ENCODE measurements at places on chromosomes 16 and 17.

GRCh38 chr16:84942786-84943185 lies 68.5 kb downstream of the ZDHHC7 start:
- no peak for DNase-seq

DNA sequence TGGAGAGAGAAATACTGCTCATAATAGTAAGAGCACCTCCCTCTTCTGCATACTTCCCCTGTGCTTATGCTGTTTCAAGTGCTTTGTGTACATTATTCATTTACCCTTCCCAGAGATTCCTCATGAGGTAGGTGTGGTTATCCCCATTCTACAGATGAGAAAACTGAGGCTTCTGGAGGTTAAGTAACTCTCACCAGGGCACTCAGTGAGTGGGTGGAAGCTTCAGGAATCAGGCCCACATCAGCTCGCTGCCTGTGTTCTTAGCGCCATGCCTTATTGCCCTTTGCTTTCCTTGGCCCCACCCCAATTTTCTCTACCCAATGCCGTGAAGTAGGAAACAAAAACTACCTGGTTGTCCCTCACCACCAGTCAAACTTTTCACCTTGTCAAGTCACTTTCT lies 18.1 kb upstream of the ITGB3 start:
- DNase-seq, result no peak

GRCh38 chr17:77736199-77736585 lies 222.3 kb upstream of the TNRC6C start:
- DNase-seq, result no peak

DNA sequence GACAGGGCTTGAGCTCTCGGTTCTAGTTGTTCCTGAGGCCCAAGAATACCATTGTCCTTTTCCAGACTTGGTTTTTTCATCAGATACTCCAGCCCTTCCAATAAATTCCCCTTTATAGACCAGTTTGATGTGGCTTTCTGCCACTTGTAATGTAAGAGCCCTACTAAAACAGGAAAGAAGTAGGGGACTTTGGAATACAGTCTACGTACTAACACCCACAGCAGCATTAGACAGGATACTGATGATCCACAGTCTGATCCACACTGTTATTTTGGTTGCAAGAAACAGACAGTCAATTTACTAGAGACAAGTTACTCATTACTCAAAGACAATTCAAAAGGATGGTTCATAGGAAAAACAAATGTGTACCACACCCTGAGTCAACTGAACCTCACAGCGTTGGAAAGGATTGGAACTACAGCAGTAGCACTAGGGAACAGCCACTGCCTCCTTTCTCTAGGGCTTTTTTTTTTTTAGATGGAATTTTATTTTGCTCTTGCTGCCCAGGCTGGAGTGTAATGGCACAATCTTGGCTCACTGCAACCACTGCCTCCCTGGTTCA lies 45.9 kb upstream of the MED13 start:
- DNase-seq, result no peak

GRCh38 chr17:73802314-73802713 lies 158.1 kb upstream of the SDK2 start:
- DNase-seq, result no peak

- no peak for DNase-seq
Measured at GRCh38 chr17:31579265-31579664, 187.8 kb downstream of the RAB11FIP4 start.

DNA sequence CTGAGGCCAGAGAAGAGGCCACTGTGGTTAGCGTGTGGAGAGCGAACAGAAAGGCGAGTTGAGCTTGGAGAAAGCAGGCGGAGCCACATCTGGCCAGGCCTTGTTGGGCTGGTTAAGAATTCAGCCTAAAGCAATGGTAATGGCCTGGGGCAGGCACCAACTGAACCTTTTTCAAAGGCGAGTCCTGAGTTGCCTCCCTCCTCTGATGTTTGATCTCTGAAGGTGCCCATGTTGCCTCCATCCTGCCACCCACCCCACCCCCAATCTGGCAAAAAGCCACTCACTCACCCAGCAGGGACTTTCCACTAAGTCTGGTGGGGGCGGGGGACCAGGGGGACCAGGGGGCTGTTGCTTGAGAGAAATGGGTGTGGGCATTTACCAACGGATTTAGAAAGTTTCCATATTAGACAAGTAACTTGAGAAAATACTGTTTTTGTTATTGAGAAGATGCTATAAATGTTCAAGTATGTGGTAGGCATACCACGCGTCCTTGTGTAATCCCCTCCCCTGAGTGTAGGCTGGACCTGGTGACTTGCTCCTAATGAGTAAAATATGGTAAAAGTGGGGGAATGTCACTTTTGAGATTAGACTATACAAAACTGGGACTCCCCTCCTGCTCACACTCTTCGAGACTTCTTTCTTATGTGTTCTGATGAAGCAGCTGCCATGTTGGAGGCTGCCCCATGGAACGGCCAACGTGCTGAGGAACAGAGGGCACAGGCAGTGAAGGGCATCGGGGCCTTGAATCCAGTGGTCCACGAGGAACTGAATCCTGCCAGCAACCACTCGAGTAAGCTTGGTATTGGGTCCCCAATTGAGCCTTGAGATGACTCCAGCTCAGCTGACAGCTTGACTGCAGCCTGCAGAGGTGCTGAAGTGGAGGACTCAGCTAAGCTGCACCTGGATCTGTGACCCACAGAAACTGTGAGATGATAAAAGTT lies 29.9 kb upstream of the TNS4 start:
- DNase-seq, result peak; percentile 77

GRCh38 chr16:15620611-15621195 lies 22.3 kb downstream of the MARF1 start:
- DNase-seq, result no peak

DNA sequence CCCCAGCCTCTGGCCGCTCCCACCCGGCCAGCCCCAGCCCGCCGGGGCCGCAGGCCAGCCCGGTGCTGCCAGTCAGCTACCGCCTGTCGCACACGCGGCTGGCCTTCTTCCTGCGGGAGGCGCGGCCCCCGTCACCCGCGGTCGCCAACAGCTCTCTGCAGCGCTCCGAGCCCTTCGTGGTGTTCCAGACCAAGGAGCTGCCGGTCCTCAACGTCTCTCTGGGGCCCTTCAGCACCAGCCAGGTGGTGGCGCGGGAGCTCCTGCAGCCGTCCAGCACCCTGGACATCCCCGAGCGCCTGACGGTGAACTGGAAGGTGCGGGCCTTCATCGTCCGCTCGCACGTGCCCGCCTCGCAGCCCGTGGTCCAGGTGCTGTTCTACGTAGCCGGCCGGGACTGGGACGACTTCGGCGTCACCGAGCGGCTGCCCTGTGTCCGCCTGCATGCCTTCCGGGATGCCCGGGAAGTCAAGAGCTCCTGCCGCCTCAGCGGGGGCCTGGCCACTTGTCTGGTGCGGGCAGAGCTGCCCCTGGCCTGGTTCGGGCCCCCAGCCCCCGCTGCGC lies 46.8 kb downstream of the TMEM132E start:
- no peak for DNase-seq

- no peak for DNase-seq
Measured at GRCh38 chr16:22325598-22326368, 28.6 kb downstream of the POLR3E start.

GRCh38 chr16:84847564-84848355 lies 28.0 kb downstream of the CRISPLD2 start:
- no peak for DNase-seq

DNA sequence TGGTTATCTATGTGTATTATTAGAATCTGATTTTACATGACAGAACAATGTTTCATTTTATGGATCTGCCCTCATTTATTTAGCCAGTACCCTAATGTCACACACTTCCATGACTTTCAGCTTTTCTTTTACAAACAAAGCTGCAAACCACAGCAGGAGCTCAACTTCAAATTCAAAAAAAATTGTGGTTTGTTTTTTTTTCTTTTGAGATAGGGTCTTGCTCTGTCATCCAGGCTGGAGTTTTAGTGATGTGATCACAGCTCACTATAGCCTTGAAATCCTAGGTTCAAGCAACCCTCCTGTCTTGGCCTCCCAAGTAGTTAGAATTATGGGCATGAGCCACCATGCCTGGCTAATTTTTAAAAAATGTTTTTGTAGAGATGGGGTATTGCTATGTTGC lies 8.2 kb upstream of the MPRIP start:
- DNase-seq, result no peak

DNA sequence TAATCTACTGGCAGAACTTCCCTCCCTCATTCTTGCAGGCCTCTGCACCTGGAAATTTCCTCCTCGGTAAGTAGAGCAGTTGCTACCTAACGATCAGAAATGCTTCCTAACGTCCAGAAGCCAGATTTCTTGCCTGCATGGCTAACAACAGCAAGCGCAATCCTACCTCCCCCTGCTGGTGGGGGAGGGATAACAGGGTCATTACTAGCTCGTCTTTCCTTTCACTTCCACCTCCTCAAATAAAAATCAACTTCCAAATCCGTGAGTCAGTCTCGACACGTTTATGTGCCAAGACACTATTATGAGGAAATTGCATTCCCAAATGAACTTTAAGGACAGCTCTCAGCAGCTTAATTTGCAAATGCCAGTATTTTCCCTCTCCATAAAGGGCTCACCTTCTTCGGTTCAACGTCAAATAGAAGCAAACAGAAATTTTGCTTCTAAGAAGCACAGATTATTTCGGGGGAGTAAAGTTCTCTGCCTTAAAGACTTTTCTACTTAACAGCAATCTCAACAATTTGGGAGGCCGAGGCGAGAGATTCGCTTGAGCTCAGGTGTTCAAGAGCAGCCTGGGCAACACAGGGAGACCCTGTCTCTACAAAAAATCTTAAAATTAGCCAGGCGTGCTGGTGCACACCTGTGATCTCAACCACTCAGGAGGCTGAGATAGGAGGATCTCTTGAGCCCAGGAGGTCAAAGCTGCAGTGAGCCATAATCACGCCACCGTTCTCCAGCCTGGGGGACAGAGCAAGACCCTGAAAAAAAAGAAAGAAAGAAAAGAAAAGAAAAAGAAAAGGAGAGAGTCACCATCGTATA lies 188.6 kb upstream of the PSMD7 start:
- DNase-seq, result peak; percentile 19

DNA sequence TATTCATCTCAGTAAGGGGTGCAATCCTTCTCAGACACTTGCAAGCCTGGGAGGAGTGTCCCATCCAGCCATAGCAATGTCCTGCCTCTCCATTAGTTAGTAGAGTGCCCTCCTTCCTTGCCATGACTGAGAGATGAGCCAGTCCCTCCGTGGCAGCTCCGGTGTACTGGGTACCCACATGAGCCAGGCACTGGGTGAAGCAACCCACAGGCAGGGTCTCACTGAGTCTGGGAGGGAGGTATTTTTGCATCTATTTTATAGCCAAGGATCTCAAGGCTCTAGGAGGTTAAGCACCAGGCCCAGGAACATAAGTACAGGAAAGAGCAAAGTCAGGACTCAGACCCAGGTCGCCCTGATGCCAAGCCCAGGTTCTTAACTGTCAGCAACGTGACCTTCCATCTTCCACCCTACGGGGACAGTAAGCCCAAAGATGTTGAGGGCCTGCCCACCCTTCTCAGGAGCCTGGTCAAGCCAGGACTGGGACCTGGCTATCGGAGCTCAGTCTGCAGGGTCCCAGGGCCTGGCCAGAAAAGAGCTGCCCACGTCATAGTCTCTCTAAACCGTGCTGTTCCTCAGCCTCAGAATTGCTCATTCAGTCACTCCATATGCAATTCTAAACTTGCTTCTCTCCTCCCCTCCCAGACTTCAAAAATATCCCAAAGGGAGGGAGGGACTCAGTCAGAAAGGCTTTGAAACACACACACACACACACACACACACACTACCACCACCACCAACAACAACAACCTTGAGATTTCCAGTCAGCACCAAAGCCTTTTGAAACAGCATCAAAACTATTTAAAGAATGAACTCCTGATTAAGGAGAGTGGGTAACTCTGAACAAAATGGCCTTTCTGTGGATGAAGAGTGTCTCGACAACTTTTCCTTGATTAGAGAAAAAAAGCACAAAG lies 16.6 kb downstream of the NOS2 start:
- no peak for DNase-seq

DNA sequence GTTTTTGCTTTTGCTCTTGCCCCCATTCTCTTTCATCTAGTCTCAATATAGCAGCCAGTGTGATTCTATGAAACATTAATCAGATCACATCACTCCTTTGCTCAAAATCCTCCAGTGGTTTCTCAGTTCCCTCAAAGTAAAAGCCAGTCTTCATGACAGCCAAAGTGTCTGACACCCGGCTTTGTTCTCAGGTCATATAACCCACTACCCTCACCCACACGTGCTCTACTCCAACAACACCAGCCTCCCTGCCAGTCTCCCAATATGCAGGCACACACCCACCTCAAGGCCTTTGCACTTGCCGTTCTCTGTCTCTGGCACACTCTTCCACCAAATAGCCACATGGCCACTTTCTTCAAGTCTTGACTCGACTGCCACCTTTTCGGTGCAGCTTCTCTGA lies 4.4 kb downstream of the MTMR4 start:
- no peak for DNase-seq

- no peak for DNase-seq
Measured at GRCh38 chr17:12963505-12963904, 54.3 kb downstream of the ELAC2 start.

DNA sequence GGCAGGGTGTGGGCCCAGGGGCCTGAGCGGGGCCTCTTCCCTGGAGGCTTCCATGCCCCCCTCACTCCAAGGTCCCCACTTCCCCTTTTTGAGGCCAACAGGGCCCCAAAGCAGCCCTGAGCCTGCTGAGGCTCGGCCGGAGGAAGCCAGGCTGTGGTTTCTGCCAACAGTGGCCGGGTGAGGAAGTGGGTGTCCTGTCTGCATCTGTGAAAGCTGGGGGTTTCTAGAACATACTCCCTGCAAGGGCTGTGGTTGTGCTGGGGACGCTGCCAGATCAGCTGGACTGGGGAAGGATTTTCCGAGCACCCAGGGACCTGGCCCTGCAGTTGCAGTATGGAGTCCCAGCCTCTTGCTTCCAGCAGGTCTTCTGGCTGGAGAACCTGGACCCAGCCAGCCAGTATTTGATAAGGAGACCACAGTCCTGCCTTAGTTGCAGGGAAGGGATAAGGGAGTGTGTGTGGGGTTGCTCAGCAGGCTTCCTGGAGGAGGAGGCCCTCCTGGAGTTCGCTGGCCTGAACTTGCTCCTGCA lies 15.7 kb downstream of the ADCY7 start:
- peak; percentile 73 for DNase-seq

DNA sequence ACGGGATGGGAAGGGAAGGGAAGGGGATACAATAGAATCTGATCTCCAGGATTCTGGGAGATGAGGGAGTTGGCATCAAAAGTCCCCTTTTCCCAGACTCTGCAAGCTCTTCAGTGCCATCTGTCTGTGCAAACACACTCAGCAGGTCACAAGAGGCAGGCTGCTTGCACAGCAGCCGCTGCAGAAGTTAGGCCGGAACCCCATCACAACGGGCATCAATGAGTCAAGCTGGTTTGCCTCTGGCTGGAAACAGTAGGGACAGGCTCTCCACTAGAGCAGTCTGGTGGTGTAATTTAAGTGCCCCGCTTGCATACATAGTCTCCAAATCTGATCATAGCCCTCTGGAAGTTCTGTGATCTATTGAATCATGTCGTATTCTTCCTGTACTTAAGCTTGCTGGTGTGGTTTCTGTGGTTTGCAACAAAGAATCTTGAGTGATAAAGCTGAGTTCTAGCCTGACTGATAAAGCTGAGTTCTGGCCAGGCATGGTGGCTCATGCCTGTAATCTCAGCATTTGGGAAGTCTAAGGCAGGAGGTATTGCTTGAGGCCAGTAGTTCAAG lies 33.7 kb upstream of the KDM8 start:
- peak; percentile 84 for DNase-seq

Measured in CD4-positive, alpha-beta T cell treated with Interleukin-6 for 4 hours (primary cell).